Kidney (tissue), 22 donors: ENCODE measurements at places on chromosomes 1 and 21. TPM values are rescaled to one million over a fixed set of nuclear protein-coding genes. Genes with fewer than 3 reads are reported as not detected.

NOS1AP gene
- 10.7 TPM for total RNA-seq

CCDC181 gene
- 4.8 TPM for total RNA-seq

S100A2 gene
- 152 TPM for total RNA-seq

PGLYRP4 gene
- total RNA-seq = not detected

OR6N1 gene
- not detected for total RNA-seq
